ENCODE measurements at places on chromosomes 11 and 22.

DNA sequence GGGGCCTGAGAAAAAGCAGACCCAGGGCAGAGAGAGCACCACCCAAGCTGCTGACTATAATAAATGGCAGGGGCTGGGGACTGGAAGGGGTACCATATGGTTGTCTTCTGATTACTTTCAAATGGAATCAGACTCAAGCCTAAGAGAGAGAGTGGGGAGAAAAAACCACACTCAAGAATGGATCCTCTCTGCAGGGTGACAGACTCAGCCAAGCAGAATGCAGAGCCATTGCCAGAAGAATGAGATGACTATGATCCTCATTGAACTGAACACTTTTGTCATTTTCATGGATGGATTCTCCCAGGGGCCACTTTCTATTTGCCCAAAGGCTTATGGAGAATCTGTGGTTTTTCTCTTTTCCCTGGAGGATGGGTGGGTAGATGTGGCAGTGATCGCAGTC lies 8.7 kb downstream of the UBASH3B start:
- no peak for DNase-seq

GRCh38 chr11:76382209-76382608 lies 1.1 kb downstream of the GVQW3 start:
- no peak for DNase-seq

DNA sequence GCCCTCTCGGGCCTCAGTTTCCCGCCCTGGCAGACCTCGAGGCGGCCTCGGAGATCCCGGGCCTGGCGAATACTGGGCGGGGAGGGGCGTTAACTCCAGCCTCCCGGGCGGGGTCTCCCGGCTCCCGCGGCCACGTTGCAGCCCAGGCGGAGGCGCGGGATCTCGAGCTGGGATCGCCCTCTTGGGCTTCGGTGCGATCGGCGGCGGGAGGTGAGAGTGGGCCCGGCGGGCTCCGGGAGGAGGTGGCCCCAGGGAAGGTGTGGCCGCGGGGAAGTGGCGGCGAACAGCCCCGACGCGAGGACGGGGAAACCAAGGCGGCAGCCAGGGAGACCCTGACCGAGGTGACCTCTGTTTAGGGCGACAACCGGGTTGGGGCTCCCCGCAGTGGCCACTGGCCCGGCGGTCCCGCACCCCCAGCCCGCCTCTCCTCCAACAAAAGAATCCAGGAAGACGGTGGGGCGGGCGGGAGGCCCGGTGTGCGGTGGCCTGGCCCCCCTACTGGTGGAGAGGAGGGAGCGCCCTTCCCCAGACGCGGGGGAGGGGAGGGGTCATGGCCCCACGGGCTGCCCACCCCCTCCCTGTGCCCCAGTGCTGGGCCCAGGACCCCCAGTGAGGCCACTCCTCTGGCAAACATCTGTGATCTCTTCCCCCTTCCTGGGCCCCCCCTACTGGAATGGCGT lies at the start of gene PHETA2:
TSS of gene PHETA2 (plus strand) at position 117 of the 680 bp plus-strand sequence. CDS start 3,046 bp downstream, outside the sequence.
- DNase-seq = no peak

DNA sequence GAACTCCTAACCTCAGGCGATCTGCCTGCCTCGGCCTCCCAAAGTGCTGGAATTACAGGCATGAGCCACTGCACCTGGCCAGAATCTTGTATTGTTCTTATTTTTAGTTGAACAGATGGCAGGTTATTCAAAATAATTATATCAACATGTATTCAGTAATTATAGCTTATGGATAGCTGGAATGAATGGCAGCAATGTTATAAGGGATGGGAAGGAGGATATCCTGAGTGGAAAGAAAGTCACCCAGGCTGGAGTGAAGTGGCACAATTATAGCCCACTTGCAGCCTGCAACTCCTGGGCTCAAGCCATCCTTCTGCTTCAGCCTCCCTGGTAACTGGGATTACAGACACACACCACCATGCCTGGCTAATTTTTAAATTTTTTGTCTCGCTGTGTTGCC lies 88.1 kb downstream of the MED15 start:
- DNase-seq = no peak

GRCh38 chr22:32957200-32957803 lies 100.9 kb downstream of the SYN3 start:
- DNase-seq = peak; percentile 40

GRCh38 chr11:46461461-46461927 lies 69.9 kb upstream of the CHRM4 start:
- no peak for DNase-seq

- no peak for DNase-seq
These were observed 250.0 kb downstream of the NXPE2 start for GRCh38 chr11:114928260-114928870.

DNA sequence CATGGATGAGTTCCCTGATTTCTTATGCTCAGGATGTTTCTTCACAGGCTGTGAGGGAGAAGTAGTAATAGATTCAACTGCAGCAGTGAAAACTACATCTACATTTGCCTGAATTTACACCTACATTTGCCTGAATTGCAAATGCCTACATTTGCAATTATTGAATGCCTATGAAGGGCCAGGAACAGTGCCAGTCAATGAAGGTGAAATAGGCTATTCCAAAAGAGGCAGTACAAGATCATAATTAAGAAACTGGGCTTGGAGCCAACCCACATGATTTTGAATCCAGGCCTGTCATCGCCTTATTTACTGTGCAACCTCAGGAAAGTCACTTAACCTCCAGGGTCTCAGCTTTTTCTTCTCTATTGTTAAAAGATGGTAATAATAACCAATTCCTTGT lies 1353.3 kb downstream of the FAM181B start:
- DNase-seq = no peak

- DNase-seq = no peak
These were observed 1.1 kb upstream of the MYRF start for GRCh38 chr11:61751384-61751783.

GRCh38 chr11:102608699-102609098 lies 16.4 kb downstream of the MMP20 start:
- DNase-seq = no peak

- no peak for DNase-seq
These were observed 3.0 kb downstream of the FIBP start for GRCh38 chr11:65885231-65885630.

GRCh38 chr11:108601150-108601549 lies 7.6 kb upstream of the EXPH5 start:
- DNase-seq = no peak

- DNase-seq = no peak
These were observed 66.5 kb downstream of the FAM168A start for GRCh38 chr11:73531386-73531785.

DNA sequence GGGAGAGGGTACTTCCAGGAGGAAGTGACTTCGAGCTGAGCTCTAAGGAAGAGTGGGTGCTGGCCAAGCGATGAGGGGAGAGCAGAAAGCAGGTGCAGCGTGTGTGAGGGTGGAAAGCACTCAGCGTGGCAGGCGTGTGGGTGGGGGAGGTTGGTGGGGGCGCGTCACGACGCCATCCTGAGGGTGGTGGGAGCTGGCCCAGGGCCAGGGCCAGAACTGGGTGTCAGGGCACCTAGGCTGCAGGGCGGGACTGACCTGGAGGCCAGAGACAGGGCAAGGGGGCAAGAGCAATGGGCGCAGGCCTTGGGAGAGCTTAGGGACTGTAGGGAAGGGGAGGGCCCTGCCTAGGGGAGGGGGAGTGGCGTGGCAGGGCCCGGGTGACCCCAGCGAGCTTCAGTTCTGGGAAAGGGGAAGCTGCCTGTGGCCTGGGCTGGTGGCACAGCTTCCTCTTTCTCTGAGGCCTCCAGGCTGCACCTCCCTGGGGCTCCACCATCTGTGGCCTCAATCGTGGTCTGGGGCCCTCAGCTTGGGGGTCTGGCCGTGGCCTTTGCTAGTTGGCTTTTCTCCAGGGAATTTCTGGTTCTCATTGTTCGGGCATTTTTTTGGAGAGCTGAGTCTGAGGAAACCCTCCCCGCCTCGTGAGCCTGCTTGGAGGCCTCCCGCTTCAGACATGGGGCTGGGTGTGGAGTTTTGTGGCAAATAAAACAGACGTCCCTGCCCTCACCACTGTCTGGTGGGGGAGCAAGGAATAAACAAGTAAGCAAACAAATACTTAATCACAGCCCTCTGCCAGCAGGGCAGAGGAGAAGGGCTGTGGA lies 8.9 kb downstream of the RELT start:
- no peak for DNase-seq

DNA sequence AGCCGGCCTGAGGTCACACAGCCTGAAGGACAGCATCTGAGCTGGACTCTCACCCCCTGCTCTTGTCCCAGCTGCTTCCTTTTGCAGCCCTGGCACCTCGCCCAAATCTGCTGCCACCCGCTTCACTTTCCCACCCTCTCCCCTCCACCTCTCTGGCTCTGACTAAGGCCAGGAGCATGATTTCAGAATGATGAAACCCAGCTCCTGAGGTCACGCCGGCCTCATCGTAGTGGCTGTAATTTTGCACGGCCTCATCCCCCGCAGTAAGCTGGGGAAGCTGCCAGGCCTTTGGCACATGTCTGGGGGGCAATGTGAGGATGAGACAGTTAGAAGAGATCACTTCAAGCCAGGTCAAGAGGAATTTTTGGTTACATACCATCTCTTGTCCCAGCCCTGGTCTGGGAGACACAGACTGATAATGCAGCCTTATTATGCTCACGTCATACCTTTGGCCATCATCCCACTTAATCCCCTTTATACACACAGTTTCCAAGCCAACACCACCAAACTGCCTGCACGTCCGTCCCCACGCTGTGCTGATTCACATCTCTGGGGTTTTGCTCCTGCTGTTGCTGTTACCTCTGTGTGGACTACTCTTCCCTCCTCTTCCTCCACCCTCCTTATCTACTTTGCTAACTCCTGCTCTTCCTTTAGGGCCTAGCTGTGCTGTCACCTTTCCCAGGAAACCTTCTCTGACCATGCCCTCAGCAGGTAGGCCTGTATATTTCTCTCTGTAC lies 58.1 kb downstream of the CHRDL2 start:
- no peak for DNase-seq

DNA sequence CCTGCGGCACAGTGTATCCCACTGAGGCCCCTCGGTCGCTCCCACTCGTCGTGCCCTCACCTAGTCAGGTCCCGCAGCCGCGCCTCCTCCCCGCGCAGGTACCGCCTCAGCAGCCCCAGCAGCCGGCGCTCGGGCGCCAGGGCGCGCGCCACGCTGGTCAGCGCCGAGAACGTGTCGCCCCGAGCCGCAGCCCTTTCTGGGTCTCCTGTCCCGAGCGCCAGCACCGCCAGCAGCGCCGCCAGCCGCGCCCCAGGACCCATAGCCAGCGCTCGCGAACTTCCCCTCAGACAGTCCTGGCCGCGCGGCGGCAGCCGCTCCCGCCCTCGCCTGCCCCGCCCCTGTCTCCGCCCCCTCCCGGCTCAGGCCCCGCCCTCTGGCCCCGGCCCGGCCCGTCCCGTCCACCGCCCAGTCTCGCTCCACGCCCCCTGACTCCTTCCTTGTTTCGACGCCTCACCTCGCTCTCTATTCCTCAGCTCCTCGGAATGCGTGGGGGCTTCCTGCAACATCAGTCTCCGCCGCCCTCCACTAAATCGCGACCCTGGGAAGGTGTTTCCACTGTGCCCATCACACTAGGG lies at the start of gene P4HA3:
TSS of gene P4HA3 (minus strand) at position 289 of the 575 bp plus-strand sequence. CDS start at position 260, 29 bp downstream.
- no peak for DNase-seq

GRCh38 chr11:117663821-117664220 lies 133.2 kb downstream of the DSCAML1 start:
- no peak for DNase-seq

DNA sequence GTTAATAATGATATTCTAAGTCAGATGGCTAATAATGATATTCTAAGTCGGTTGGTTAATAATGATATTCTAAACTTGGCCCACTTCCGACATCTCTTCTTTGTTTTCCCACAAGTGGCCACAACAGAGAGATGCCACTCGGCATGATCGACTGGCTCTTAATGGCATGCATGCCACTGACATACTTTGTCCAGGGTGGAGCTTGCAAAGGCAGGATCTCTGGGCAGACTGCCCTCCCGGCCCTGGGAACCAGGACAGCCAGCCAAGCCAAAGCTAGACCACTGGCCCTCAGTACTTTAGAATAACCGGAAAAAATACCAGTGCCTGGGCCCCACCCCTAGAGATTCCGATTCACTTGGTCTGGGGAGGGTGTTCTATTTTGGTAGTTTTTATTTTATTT lies 78.1 kb downstream of the KIAA1671 start:
- DNase-seq = no peak

- DNase-seq = no peak
These were observed 71.8 kb downstream of the GRK3 start for GRCh38 chr22:25636323-25636722.

DNA sequence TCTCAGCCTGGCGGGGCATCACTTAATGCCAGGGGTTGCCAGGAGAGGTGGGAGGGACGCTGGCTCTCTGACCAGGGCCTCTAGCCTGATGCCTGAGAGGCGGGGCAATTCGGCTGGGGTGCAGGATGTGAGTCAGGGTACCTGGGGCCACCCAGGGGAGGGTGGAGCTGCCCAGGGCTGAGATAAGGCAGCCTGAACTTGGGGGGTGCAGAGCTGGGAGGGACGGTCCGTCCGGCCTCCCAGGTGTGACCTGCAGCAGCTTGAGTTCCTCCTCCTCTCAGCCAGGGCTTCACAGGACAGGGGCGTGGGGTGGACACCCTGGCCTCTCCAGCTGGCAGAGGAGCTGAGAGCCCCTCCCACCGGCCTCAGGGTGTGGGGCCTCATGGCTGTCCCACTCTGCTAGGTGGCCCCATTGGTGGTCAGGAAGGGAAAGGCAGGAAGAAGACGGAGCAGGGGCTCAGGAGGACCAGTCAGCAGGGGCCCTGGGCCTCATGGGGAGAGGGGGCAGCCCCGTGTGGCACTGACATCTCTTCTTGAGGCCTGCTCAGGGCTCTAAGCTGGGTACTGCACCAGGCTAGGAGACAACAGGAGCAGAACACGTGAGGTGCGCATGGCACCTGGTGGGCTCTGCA lies 942 bp upstream of the RPS6KA4 start:
- no peak for DNase-seq

DNA sequence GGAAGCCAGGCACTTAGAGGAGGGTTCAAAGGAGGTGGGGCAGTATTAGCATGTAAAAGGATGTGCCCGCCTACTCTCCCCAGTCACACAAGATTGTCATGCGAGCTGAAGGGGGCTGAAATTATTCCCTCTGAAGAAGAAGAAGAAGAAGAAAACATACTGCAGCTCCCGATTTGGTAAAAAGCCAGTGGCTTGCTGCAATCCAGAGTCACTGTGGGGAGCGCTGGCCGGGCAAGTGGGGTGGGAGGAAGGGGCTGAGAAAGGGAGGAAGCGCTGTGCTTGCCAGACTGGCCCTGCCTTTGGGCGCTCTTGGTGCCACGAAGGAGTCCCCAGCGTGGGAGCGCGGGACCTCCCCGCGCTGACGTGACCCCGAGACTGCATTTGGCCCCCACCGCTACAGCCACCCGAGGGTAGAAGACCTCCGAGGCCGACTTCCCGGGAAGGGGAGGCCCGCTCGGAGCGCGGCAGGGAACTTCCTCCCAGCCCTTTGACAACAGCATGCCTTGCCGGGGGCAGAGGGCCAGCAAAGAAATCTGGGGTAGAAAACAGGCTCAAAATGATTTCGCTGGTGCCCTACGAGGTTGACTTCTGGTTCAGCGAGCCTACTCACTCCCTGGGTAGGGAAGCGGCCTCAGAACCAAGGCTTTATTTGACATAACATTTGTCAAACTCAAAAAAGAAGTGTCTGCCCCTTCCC lies 906.3 kb downstream of the DLG2 start:
- no peak for DNase-seq

- DNase-seq = no peak
These were observed 69.7 kb downstream of the TENM4 start for GRCh38 chr11:79371152-79371551.
